A172 (cell line): ENCODE measurements at places on chromosomes 6 and 20.

- no peak for DNase-seq
Observed at GRCh38 chr20:38170219-38170825, 5.3 kb upstream of the TGM2 start.

DNA sequence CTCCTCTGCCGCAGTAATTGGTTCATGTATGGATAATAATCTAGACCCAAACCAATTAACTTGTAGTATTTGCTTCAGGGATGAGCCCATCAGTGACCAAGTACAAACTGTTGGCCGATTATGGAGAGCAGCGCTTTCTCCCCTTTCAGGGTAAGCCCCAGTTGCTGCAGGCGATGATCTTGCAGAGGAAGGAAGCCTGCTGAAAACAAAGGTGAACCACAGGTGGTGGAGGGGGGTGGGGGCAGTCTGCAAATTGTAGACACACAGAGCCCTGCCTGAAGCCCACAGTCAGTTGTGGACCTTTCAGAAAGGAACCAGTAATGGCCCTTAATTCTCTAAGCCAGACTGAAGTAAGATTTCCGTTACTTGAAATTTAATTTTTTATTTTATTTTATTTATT is 167.9 kb upstream of the JARID2 start:
- no peak for DNase-seq

GRCh38 chr6:144574796-144575195 is 289.7 kb downstream of the UTRN start:
- DNase-seq = no peak

GRCh38 chr20:19304886-19305415 is 92.5 kb downstream of the SLC24A3 start:
- DNase-seq = no peak

- DNase-seq = no peak
Observed at GRCh38 chr20:42093041-42093440, 474.9 kb upstream of the CHD6 start.

DNA sequence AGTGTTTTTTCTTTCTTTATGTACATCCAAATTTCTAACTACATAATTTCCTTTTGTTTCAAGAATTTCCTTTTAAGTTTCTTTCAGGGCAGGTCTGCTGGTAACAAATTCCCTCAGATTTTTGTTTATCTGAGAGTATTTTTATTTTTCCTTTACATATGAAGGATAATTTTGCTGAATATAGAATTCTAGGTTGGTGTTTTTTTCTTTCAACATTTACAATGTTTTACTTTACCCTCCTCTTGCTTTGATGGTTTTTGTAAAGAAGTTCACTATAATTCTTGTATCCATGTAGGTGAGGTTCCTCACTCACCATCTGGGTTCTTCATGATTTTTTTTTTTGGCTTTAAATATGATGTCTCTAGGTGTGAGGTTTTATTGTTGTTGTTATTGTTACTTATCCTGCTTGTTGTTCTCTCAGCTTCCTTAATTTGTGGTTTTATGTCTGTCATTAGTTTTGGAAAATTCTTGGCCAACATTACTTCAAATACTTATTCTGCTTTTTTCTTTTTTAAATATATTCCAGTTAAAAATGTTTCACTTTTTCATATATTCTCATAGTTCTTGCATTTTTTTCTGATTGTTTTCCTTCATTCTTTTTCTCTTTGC is 580.1 kb upstream of the CITED2 start:
- DNase-seq = no peak

DNA sequence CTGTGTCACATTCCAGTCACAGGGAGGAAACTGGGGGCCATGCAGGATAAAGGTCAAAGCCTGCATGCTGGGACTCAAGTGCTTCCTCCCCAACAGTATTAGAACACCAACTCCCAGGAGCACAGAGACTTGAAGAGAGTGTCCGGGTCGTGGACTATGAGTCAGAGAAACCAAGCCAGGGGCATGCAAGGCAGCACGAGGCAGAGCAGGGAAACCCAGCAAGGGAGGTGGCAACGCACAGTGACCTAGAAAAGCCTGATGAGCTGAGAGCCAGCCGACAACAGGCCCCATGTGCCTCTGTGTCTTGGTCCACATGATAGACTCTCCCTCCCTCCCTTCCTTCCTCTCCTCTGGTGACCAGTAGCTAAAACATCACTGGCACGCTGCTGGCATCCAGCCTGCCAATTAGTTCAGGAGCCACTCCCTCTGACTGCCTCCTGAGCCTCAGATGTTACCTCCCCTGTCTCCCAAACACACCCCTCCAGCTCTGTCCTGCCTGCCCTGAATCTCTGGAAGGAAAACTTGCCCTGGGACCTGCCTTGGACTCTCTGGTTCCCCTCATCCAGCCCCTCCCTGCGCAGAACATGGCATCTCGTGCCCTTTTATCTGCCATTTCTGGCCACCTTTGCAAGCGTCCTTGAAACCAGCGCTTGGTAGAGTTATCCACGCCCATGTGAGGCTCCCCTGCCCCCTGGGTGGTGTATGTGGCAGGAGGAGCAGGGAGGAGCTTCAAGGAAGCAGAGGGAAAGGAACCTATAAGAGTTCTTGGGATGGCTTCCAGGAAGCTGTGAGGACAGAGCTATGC is 16.2 kb upstream of the RNF39 start:
- peak; percentile 91 for DNase-seq

DNA sequence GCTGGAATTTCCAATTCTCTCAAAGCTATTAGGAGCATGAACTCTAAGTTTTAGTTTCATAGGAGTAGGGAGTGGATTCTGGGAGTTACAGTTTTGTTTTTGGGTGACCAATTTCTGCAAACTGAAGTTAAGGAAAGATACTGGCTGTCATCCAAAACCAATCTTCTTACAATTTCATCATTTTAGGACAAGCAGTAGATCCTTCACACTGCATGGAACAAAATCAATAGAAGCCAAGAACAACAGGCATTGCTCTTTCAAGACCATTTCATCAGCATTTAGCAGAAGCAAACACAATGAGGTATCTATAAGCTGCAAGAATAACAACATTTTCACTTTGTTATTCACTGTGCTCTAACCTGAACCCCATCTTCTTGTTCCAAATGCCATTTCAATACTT is 173.0 kb downstream of the GMDS start:
- DNase-seq = no peak

DNA sequence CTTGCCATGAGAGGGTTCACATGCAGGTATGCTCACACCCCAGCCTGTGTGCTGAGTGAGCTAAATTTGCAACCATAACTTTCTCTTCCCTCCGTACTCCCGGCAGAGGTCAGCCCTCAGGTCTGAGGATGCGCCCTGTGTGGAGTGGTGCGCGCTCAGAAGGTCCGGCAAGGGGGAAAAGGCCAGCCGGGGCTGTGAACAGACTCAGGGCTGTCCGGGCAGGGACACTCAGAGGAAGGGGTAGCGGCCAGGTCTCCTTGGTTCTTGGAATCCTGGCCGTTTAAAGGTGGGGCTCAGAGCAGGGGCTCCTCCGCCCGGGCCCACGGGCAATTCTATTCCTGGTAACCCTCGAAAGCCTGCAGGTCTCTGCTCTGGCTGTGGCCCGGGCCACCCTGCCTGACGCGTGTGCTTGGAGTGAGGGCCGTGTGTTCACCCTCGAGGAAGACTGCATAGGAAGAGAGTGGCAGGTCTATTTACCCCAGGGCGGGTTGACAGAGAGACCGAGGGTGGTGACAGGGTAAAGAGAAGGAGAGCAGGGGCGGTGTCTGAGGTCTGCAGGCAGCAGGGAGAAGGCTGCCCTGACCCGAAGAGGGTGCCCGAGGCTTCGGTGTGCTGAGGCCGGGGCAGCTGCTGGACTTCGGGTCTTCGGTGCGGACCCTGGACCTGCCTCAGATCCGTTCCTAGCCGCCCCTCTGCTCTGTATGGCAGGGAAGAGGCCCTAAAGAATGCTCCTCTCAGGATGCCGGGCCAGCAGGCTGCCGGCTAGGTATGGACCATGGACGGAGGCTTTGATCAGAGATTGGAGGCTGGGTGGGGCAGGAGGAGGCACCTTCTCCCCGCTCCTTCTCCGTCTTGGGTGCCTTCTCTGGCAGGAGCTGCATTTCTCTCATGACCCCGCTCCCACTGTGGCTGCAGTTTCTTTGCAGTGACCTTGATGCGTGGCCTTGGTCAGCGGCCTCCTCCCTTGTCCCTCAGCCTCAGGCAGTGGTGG is 131.1 kb upstream of the ARMC2 start:
- DNase-seq = no peak

DNA sequence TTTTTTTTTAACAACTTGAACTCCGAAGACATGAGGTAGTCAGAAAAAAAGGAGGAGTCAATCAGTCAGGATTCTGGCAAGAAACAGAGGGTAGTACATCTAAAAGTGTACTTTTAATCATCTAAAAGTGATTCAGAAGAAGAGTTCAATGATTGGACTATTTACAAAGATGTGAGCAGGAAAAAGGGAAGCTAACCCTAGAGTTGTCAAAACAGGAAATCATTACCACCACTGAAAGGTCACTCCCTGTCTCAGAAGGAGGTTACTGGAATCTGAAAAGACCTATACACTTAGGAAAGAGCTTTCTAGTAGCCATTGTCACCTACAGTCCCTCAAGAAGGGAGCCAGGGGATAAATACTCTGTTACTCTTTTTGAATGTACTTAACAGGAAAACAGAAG is 16.7 kb upstream of the LMBRD1 start:
- no peak for DNase-seq

DNA sequence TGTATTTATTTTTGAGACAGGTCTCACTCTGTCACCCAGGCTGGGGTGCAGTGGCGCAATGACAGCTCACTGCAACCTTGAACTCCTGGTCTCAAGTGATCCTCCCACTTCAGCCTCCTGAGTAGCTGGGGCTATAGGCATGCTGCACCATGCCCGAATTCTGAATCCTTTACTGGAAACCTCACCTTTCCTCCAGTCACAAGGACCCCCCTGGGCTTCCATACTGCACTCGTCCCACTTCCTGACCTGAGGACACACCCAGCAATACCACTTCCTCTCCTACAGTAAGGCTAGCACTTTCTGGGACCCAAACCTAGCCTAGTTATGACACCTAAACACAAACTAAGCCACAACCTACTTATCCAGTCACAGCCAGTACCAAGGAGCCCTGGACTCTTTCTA is 68.2 kb downstream of the FAM217A start:
- peak; percentile 26 for DNase-seq

DNA sequence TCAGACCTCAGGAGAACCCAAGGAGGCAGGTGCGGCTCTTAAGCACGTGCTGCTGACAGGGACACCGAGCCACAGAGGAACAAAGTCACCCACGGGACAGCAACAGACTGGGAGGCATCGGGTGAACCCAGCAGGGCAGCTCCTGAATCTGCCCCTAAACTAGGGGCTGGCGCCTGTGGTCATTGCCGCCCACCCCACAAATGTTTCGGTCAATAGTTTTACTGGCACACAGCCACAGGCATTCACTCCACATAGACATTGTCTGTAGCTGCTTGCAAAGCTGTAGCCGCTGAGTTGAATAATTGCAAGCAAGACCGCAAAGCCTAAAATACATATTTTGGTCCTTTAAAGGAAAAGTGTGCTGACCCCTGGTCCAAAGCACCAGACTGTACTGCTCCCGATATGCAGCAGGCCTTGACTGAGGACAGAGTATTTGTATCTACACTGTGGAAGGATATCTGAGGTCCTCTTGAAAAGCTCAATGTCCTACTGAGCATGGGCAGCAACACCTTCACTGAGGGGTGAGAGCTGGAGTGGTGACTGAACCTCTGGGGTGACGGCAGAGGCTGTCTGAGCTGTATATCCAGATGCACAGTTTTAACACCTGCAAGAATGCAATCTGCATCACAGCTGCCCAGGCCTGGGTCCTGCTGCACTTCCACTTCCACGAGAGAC is 310.3 kb downstream of the THBS2 start:
- DNase-seq = no peak

DNA sequence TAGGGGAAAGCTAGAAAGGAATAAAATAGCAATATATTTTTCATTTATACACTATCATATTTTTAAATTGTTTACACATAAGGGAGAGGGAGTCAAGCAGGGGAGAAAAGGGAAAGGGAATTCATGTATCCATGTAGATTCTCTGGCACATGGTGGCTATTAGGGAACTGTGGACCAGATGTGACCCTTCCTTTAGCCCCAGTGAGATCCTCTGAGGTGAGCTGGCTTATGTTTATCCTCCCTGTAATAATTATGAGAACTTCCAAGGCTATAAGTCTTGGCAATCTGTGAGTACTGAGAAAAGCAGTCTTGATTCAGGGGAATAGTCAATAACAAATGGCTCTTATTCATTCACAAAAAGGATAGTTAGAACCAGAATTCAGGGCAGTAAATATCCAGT is 42.6 kb downstream of the TSBP1 start:
- DNase-seq = no peak

- peak; percentile 74 for DNase-seq
Observed at GRCh38 chr20:35263532-35264341, 14.2 kb downstream of the MMP24OS start.

- peak; percentile 85 for DNase-seq
Observed at GRCh38 chr6:56890683-56891429, 64.1 kb upstream of the BEND6 start.

GRCh38 chr6:35294308-35294945 is 3.2 kb upstream of the DEF6 start:
- DNase-seq = peak; percentile 34

- peak; percentile 40 for DNase-seq
Observed at GRCh38 chr6:111265842-111266241, 178.5 kb downstream of the SLC16A10 start.

GRCh38 chr6:137927777-137928218 is 60.7 kb downstream of the TNFAIP3 start:
- DNase-seq = peak; percentile 40

DNA sequence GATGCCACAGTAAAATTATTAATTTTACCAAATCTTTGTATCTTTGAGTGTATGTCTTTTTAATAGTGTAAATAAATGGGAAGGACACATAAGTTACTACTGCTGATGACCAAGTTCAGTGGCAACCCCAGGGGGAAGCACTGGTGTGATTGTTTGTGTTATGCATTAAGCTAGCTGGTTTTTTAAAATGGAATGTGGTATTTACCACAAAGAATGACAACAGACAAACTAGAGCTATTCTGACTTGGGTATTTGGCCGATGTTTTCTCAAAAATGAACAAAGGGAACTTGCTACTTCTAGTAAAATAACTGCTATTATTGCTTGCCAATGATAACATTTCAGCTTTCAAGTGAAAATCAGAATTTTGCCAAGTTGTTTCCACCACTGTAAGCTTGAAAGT is 2.9 kb downstream of the FNDC1 start:
- no peak for DNase-seq

DNA sequence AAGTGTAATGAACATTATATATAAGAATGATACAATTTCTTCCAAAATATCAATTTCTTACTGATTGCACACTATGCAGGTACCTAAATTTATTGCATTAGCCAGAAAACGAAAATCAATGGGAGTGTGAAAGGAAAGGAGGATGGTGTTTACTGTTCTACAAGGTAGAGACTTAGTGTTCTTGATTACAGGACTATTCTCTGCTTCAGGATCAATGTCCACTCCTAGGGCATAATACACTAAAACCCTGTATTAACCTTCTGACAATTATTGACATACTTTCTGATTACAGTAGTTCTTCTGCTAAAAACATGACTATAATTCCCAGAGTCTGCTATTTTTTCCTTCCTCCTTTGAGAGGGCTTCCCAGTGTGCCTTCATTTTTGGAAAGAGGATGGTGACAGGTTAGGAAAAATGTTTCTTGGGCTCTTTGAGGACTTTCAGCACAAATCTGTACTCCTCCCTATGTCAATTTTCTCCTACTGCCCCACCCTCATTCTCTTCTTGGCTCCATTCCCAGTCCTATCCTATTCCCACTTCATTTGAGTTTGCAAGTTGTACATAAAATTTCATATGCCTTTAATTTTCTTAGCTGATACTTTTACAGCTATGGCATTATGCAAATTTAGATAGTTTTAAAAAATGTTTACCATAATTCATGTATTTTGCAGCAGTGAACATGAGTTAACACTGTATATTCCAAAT is 278.9 kb downstream of the CENPW start:
- no peak for DNase-seq
